ENCODE measurements at places on chromosomes 7 and 10.

- no peak for DNase-seq
Measured at GRCh38 chr7:97357459-97357858, 240.0 kb downstream of the SDHAF3 start.

DNA sequence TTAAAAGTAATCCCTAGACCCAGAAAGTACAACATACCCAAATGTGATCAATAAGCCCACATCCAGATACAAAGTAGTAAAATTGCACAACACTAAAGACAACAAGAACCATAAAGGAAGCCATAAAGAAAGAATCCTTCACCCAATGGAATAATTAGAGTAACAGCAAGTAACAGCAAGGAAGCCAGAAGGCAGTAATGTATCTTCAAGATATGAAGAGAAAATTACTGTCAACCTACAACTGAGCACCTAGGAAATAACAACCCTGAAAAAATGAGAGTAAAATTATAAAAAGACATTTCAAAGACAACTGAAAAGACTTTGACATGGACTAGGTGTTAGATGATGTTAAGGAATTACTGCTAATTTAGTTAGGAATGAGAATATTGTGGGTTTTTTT, 60.5 kb downstream of the CNOT4 start:
- no peak for DNase-seq

- DNase-seq = no peak
Measured at GRCh38 chr10:3658766-3659165, 126.2 kb downstream of the KLF6 start.

DNA sequence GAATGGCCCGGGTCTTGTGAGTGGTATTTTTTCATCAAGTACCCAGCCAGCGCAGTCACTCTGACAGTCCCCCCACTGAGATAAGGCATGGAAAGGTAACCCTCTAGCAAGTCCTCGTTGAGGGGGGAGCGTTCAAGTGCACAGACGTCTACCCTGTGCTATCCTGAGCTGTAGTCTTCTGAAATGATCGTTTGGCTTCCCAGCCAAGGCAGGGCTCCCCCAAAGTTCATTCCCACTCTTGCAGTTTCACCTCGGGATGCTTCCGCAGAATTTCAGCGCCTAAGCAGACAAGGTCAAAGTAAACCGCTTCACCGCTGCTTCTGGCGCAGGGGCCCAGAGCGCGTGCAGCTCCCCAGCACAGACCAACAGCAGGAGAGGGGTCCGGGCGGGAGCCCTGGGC, 1.8 kb downstream of the INSYN2A start:
- no peak for DNase-seq

- DNase-seq = no peak
Measured at GRCh38 chr7:102472126-102473041, 6.3 kb downstream of the POLR2J start.

- DNase-seq = no peak
Measured at GRCh38 chr7:325051-325798, 35.3 kb downstream of the FOXL3 start.

Data from Caki2 (cell line).